ENCODE measurements at places on chromosomes 11 and 22.

GRCh38 chr11:76686261-76687079, 15.9 kb upstream of the LRRC32 start:
- H3K27me3 ChIP-seq, result no peaks in the 10 kb centered on the region
- H3K4me1 ChIP-seq, result no peaks in the 10 kb centered on the region
- H3K27ac ChIP-seq, result no peak overlapping the region

DNA sequence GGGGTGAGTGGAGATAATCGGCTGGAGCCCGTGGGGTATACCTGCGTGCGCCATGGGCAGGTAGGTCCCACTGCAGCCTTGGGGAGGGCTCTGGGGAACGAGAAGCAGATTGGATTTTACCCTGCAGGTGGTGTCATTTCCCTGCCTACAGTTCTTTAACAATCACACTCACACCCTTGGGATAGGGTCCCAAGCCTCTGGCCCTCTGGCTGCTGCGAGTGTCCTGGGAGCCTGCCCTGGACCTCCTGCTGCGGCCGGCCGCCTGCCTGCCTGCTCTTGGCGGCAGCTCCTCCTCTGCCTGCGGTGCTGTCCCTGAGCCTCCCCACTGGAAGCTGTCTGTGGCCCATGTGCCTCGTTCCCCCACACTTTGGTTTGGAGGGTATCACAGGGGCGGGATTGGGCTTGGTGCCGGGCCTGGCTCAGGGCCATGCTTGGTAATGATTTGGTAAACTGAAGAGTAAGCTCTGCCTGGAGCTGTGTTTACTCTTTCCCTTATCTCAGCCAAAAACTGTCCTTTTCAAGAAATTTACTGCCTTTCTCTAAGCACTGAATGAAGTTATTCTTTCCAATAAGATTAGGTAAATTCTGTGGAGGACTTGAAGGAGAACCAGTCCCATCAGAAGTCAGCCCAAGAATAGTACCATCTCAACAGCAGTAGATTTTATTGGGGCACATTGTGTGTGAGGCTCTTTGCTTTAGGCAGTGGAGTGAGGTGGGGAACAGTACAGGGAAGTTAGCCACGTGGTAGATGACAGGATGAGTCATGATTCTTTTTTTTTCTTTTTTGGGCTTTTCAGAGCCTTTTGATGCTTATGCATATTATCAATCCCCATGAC, 53.7 kb downstream of the TBC1D22A start:
- H3K27ac ChIP-seq, result no peak overlapping the region
- H3K27me3 ChIP-seq, result no peaks in the 10 kb centered on the region
- H3K36me3 ChIP-seq, result no peaks in the 10 kb centered on the region
- H3K4me3 ChIP-seq, result no peak overlapping the region
- no peak for DNase-seq
- H3K4me1 ChIP-seq, result no peaks in the 10 kb centered on the region

DNA sequence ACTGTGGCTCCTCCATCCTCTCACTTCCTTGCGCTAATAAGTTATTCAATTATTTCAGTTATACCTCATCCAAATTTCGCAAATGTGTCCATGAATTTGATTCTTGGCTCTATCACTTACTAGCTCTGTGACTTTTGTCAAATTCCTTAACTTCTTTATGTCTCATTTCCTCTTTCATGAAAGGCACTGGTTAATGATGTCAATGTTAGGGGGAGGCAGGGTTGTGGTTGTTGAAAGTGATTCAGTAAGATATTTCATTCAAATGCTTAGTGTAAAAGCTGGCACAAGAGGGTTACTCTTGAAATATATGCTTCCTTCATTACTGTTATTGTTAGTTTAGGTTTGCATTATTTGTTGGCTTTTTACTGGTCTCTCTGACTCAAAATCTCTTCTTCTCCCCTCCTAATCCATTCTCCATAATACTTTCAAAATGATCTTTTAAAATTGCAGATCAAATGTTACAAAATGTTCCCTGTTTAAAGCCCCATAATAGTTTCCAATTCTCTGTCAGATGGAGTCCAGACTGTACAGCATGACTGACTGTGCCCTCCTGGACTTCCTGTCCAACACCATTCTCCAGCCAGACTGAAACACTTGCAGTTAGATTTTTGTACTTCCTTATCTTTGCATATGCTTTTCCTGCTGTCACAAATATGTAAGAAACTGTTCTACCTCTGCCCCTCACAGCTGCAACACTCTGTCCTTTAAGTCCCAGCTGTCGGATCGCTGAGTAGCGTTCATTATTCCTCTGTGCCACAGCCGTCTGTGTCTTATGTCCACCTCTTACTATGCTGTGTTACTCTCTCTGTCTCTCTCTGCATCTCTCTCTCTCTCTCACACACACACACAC, 510.6 kb upstream of the RAG2 start:
- no peak overlapping the region for H3K27ac ChIP-seq
- no peaks in the 10 kb centered on the region for H3K36me3 ChIP-seq
- H3K4me3 ChIP-seq, result no peak overlapping the region
- no peaks in the 10 kb centered on the region for H3K4me1 ChIP-seq
- no peaks in the 10 kb centered on the region for H3K27me3 ChIP-seq
- no peak for DNase-seq

DNA sequence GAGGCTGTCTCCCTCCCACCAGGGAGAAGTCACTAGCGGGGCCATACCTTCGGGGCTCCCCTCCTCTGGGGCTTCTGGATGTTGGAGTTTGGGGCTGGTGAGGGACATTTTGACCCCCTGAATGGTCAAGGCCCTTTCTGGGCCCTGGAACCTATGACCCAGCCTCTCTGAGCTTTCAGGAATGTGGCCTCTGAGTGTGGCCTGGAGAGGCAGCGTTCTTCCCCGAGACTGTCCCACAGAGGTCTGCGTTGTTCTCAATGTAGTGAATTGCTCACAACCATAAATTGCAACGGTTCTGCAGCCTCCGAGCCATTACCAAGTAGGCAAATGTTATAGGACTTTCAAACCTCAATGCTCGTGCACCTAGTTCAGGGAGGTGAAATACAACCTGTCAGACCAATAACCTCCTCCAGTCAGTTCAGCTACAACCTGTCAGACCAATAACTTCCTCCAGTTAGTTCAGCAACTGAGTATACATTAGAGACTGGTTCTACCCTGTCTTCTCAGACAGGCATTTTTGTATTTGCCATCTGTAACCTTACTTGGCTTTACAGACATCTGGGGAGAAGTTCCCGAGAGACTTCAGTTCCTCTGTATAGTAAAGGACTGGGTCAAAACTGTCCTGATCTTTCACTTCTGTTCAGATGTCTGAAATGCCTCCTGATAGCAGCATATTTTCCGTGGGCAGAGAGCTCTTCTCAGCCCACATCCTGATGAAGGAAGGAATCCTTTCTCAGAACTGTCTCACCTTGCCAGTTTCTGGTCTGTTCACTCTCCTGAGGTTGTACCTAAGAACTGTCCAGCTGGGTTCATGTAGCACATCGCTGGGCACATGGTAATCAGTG, 34.2 kb downstream of the MICAL2 start:
- no peaks in the 10 kb centered on the region for H3K36me3 ChIP-seq
- H3K27me3 ChIP-seq, result no peaks in the 10 kb centered on the region
- peaks cover 29% of the 10 kb centered on the region for H3K4me1 ChIP-seq
- H3K27ac ChIP-seq, result no peak overlapping the region

DNA sequence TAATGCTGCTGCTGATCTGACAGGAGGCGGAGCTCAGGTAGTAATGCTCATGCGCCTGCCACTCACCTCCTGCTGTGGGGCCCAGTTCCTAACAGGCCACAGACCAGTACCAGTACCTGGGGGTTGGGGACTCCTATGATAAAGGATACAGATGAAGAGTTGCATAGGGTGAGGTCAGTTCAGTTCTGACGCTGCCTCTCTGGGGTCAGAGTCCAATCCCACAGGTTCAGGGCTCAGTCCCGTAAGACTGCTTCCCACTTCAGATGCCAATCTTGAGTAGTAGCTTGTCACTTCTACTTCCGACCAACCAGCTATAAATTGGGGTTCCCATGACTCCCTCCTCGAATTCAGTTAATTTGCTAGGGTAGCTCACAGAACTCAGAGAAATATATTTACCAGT, 8.6 kb downstream of the ASRGL1 start:
- H3K4me3 ChIP-seq, result no peak overlapping the region
- no peak for DNase-seq
- no peaks in the 10 kb centered on the region for H3K27me3 ChIP-seq
- no peaks in the 10 kb centered on the region for H3K36me3 ChIP-seq
- H3K27ac ChIP-seq, result no peak overlapping the region

DNA sequence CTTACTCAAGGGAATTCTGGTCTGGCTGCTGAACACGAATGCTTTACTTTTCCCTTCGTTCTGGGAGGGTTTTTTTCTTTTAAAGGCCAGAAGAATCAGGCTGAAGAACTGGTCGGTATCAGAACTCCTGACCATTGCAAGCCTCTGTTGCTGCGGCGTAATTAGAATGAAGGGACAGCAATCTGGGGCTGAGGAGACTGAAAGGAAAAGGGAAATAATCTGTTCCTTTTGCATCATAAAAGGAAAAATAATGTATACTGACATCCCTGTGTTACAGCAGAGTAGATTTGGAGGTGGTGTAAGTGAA, 670 bp downstream of the SC5D start:
- H3K36me3 ChIP-seq, result no peaks in the 10 kb centered on the region
- H3K4me3 ChIP-seq, result peak overlapping the region; percentile 65
- no peaks in the 10 kb centered on the region for H3K27me3 ChIP-seq
- H3K4me1 ChIP-seq, result peaks cover 7% of the 10 kb centered on the region

- H3K36me3 ChIP-seq, result no peaks in the 10 kb centered on the region
- H3K27ac ChIP-seq, result peak overlapping the region; percentile 43
- no peaks in the 10 kb centered on the region for H3K27me3 ChIP-seq
- no peak for DNase-seq
Measured at GRCh38 chr22:41564563-41564962, 3.8 kb downstream of the CSDC2 start.

DNA sequence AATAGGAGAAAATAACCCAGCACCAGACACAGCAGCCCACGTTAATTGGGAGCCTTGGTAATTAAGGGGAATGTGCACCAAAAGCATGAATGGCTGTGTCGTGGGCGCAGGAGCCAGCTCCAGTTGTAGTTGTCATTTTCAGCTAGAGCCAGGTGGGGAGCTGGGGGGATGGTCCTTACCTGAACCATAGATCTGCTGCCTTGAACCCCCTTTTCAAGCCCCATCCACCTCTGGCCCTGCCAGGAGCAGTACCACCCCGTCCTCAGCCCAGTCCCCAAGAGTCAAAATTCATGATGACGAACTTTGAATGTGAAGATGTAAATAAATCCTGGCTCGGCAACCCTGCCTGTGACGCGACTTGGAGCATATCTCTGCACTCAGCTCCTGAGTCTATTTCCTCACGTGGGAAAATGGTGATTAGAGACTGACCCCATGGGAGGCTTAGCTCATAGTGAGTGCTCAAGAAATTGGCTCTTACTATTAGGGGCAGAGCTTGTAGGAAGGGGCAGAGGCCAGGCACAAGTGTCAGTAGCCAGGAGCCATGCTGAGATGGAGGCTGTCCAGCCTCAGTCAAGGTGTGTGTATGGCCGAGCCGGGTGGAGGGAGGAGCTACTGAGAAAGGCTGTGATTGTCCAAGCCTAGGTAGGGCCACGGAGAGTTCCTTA, 794 bp upstream of the FXYD6 start:
- H3K27ac ChIP-seq, result peak overlapping the region; percentile 64
- peaks cover 43% of the 10 kb centered on the region for H3K4me1 ChIP-seq
- no peaks in the 10 kb centered on the region for H3K27me3 ChIP-seq
- no peak for DNase-seq

GRCh38 chr22:25627271-25627852, 62.9 kb downstream of the GRK3 start:
- no peaks in the 10 kb centered on the region for H3K27me3 ChIP-seq
- no peak for DNase-seq
- no peak overlapping the region for H3K27ac ChIP-seq

DNA sequence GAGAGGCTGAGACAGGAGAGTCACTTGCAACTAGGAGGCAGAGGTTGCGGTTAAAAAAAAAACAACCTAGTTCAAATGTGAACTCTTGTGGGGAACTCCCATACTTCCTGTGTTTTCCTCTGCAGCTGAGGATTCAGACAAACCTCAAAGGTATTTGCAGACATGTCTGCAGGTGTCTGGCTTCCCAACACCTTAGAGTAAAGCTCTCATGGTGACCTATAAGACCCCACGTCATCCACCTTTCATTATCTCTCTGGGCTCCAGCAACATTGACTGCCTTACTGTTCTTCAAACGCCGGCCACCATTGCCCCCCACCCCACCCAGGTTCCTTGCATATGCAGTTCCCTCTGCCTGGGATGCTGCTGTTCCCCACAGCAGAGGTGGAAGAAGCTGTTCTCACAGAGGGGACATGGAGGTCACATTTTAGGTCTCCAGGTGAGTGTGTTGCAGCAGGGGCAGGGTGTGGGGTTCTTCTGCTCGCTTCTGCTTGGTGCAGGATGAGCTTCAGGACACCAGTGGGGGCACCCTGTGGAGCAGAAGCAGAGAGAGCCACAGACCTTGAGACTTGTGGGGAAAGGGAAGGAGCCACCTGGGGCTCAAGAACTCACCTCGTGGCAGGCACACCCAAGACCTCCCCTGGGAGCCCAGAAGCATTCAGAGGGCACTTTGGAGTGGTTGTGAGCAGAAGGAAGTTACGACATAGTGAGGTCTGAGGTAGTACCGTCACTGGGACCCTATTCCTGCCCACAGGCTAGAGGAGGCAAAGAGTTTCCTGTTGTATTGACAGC, 203.2 kb downstream of the CSNK2A3 start:
- H3K4me3 ChIP-seq, result no peak overlapping the region
- no peaks in the 10 kb centered on the region for H3K36me3 ChIP-seq
- peaks cover 26% of the 10 kb centered on the region for H3K4me1 ChIP-seq
- H3K27me3 ChIP-seq, result no peaks in the 10 kb centered on the region
- no peak overlapping the region for H3K27ac ChIP-seq
- DNase-seq, result no peak

DNA sequence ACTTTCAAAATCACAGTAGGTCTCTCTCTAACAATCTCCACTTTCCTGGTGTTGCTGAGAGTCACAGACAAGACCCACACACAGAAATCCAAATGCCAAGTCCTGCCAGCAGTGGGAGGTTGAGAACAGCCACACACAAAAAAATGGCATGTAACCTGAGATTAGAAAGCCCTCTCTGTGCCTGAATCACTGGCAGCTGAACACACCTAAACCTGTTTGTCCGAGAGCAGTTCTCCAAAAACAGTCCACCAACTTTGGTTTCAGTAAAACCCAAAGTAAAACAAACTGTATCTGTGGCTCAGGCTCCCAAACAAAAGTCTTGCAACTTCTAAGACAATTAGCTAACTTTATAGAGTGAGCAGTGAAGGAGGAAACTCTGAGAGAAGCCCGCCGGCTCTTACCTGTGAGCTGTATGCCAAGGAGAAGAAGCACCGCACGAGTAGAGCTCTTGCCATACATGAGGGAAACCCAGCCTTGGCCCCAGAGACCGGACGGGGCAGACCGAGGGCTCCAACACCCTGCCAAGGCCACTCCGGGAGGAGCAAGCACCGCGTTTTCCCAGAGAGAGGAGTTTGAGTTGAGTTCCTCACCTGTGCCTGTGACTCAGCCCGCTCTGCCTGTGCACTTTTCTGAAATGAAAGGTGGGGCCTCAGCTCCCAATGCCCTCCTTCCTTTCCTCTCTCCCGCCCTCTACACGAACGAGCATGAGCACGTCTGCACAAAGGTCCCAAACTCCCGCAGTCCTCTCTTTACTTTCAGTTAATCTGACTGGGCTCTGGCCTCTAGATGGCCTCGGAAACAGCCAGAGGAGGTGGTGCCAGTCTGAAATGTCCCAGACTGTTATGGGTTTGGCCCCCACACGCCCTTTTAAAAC, at the start of gene MPZL2:
MPZL2 (minus strand) TSS at position 603 of the 874 bp plus-strand sequence; CDS start at position 459, 144 bp downstream.
- H3K36me3 ChIP-seq, result no peaks in the 10 kb centered on the region
- DNase-seq, result peak; percentile 6
- H3K27ac ChIP-seq, result peak within 1 kb of the TSS; percentile 61
- no peaks in the 10 kb centered on the region for H3K27me3 ChIP-seq
- peak within 1 kb of the TSS; percentile 37 for H3K4me3 ChIP-seq

GRCh38 chr11:58914821-58915543, 24.3 kb upstream of the GLYATL1 start:
- H3K4me3 ChIP-seq, result no peak overlapping the region
- DNase-seq, result no peak
- no peak overlapping the region for H3K27ac ChIP-seq
